ENCODE measurements at places on chromosomes 6 and 20. TPM values are rescaled to one million over a fixed set of nuclear protein-coding genes. Genes with fewer than 3 reads are reported as not detected.
A peak's percentile ranks its signal among the peaks of the same experiment; 100 is the strongest.

DNA sequence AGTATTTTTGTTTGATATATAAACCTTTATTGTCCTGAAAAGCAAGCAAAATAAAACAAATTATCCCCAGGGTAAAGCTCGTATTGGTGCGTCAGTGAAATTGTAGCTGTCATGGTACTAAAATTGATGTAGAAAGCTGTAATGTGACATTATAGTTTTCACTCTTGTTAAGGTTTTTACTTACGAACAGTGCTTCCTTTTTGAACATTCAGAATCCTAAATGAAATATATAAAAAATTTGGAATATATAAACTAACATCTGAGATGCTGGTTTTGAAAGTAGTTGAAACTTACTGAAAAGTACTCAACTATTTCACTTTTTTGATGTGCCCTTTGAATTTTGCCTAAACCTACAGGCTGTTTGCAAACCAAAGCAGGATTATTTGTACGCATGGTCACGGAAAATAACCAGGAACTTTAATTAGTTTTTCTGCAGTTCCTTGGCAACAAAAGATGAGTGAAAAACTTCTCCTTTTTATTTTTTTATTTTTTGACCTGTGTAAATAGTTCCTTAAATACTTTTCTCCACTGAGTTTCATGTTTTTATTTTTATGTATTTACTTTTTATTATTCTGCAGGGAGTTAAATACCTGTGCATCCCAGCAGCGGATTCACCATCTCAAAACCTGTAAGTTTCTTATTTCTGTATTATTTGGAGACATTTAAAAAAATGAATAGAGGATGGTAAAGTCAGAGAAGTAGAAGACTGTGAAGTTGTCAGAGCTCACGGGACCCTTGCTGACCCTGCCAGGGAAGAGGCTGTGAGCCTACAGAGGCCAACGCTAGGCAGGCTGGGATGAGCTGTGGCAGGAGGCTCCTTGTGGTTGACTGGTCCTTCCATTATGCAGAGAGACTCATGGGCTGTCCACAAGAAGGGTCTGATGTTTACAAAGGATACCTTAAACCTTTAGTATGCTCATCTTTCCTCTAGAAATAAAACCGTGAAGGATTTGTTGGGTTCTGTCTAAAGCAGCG is 42.5 kb downstream of the DUSP22 start:
- no peak for DNase-seq

- DNase-seq, result no peak
These were observed 11.8 kb downstream of the ZBTB24 start for GRCh38 chr6:109471105-109471810.

Gene PI16
- not detected for total RNA-seq

GRCh38 chr20:46006022-46006705 is 2.5 kb upstream of the MMP9 start:
- no peak for DNase-seq

- DNase-seq, result peak; percentile 85
These were observed at the start of gene HLA-DMA for GRCh38 chr6:32952817-32953739. HLA-DMA (minus strand) TSS chr6:32953097; CDS start chr6:32953036, 61 bp downstream.

Gene PPIL6
- total RNA-seq, result 0.16 TPM

Gene PLA2G7
- total RNA-seq, result not detected

- DNase-seq, result no peak
These were observed 1.6 kb upstream of the PTGIS start for GRCh38 chr20:49569411-49570115.

- DNase-seq, result no peak
These were observed 13.8 kb downstream of the RANBP9 start for GRCh38 chr6:13697857-13698256.

GRCh38 chr20:19141998-19142397 is 70.4 kb upstream of the SLC24A3 start:
- no peak for DNase-seq

DNA sequence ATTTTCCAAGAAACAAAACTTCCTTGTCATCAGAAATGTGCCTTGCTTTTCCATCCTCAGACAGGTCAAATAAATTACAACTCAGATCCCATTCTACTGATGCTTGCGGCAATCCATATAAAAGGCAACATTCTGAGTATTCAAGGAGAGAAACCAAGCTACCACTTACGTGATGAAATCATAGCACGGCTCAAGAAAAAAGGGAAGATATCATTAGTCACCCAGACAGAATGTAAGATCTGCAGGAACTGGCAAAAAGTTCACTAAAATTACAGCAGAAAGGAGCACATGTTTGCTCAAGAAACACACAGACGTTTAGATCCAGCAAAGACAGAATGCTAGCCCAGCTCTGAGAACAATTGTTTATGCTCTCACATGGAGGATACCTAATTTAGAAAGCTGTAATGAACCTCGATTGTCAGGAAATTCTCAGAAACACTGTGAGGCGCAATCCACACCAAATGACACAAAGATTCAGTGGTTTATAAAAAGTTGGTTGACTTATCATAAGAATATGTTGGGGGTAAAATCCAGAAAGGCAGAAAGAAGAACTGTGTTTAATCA is 304.2 kb downstream of the ADGRG6 start:
- DNase-seq, result no peak

DNA sequence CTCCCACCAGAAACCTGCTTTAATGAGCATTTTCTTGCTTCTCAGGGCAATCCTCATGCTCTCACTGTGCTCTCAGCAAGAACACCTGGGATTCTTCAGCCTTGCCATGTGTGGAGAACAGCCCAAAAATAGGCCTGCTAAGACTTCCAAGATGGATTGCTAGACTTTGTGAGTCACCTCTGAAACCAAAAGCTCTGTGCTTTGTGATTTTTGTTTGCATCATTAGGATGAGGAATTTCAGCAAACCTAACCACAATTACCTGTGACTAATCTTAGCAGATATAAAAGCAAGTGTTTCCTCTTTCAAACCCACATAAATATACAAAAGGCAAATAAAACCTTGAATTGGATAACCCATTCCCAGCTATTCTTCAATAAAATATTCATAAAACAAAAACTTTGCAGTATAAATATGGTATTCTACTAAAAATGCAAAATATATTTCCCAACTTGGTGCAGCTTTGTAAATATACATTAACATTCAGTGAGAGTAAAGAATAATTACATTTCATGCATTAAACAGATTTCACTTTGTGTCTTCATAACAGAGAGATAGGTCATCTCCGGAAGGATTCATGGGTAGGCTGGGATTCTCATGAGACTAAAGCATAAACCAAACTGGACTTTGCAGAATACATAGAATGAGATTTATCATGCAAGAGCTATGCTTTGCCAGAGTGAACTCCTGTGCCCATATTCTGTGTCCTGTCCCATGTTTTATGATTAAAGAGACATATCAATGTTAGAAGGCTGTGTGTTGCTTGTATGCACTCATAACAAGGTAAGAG is 33.5 kb downstream of the TPBG start:
- no peak for DNase-seq

- DNase-seq, result no peak
These were observed 159.8 kb upstream of the SUPT3H start for GRCh38 chr6:45537539-45537938.

Gene PSORS1C1
- total RNA-seq, result not detected

DNA sequence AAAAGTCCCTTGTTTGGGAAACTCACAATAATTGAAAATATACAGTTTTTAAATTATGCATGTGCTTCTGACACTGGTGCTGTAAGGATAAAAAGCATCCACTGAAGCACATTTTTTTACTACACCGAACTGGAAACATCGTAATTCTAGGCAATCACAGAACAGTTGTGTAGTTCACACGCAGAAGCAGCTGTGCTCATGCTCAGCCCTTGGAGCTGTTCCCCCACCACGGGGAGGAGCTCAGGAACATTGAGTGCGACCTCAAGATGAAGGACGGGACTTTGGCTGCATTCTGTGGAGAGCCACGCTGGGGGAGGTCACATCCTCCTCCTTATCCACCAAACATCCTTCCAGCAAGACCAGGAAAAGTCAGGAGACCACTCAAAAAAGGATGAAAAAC is 466.3 kb upstream of the CDH4 start:
- DNase-seq, result no peak

Gene CENPW
- 74.5 TPM for total RNA-seq

Gene SLC17A5
- 5.7 TPM for total RNA-seq
